CD8-positive, alpha-beta memory T cell (primary cell): ENCODE measurements at places on chromosomes 1 and 21.

DNA sequence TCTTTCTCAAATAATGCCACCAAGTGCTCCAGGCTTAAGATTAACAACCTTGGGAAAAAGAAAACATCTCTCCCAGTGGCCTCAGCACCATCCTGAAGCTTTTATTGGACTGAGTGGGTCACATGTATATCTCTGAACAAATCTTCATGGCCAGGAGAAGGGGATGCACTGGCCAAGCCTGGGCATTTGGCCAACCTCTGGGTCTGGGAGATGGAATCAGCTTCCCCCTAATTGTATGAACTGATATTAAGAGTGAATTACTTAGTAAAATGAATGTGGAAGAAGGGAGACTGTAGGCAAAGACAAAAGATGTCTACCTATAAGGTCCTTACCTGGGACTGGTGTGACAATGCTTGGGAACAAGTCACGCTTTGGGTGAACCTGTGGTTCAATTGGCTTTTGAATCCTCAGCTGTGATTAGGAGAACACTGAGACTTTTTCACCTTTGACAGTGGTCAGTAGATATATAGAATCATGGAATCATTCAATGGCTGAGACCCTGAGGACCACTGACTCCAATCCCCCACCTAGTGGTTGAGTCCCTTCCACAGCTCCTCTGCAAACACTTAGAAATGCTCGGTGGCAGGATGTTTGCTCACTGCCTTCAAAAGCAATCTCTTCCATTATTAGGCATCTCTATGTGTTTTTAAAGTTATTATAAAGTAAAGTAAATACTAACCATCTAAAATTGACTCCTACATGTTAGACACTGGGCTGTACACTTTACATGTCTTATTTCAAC is 102.6 kb upstream of the ATP1A1 start:
- no peak for DNase-seq

- no peak for DNase-seq
These were observed 243.3 kb upstream of the JUN start for GRCh38 chr1:59027177-59027576.

DNA sequence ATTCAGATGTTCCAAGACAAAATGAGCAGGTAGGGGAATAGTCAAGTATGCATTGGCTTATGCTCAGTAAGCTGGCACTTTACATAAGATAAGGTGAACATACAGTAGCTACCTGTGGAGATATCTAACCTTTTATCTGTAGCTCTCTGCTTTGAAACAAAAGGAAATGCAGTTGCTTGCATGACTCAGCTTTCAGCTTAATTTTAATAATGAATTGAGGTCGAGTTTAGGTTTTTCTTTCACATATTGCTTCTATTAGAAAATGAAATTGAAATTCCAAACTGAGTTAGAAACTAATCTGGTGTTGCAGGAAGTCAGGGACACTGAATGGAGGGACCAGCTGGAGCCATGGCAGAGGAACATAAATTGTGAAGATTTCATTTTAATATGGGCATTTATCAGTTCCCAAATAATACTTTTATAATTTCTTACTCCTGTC is 8.3 kb downstream of the FRRS1 start:
- no peak for DNase-seq

DNA sequence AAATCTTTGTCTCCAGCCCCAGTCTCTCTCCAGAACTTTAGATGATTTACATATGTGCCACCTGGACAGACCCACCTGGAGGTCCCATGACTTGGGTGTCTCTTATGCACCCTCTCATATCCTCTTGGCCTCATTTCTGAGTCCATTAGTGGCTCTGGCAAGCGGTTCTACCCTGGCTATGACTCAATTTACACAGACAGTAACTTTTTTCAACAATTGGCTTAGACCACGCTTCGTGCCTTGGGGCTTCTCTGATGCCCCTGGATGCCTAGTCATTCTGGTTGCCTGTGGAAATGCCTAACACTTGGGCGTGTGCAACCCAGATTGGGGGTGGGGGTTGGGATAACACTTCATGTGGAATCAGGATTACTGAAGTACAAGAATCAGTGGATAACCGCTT is 57.1 kb upstream of the GADD45A start:
- DNase-seq, result no peak
